ENCODE measurements at places on chromosomes 16 and 17. TPM values are rescaled to one million over a fixed set of nuclear protein-coding genes. Genes with fewer than 3 reads are reported as not detected.

DNA sequence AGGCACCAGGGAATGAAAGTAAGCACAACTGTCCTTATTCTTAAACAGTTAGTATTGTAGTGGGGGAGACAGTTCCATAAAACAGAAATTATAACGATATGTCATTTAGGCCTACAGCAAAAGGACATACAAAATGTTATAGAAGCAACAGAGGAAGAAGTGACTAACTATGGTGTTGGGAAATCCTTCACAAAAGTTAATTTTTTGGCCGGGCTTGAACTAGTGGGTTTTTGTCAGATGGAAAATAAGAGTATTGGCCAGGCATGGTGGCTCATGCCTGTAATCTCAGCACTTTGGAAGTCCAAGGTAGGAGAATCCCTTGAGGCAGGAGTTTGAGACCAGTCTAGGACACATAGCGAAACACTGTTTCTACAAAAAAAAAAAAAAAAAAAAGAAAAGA lies 127.8 kb downstream of the SSH2 start:
- no peak for DNase-seq

DNA sequence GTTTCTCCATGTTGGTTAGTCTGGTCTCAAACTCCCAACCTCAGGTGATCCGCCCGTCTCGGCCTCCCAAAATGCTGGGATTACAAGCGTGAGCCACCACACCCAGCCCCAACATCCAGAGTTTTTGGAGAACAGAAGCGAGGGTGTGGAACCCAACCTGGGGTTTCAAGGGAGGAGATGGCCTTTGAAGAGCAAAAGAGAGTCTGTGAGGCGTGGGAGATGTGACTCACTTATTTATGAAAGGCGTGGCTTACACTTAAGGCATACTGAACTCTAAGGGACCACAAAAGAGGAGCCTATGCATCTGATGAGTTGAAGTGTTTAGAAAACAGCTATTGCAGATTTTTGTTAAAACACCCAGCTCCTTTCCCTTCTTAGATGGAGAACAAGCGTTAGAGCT lies 18.9 kb downstream of the ARSG start:
- no peak for DNase-seq

Gene NPIPA2
- 0.75 TPM for total RNA-seq

Gene CCL14
- not detected for total RNA-seq

DNA sequence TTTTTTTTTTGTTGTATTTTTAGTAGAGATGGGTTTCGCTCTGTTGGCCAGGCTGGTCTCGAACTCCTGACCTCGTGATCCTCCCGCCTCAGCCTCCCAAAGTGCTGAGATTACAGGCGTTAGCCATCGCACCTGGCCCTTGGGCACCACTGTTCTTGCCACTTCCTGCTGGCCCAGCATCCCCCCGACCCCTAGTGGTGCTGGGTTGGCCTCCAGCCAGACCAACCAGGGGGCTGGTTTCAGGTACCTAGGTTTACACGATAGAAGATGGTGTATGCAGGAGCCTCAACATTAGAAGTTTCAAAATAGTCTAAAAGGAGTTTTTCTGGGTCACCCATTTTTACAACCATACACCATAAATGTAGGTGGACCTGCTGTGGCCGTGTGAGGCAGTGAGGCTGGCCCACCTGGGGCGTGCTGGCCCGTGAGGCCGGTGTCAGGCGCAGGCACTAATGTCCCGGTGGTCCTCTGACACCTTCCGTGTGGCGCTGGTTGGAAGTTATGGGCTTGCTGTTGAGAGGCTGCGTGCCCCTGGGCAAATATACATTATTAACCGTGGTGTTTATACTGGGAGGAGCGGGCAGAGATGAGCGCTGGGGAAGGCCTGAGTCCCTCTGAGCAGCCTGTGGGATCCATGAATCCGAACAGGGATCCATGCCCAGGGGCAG lies 43.5 kb downstream of the CFAP20 start:
- DNase-seq: no peak

Gene ITGAD
- total RNA-seq: not detected

- DNase-seq: no peak
Measured at GRCh38 chr17:16243385-16243784, 26.4 kb downstream of the PIGL start.

GRCh38 chr16:11256661-11257130 lies 692 bp upstream of the SOCS1 start:
- DNase-seq: peak; percentile 43

Gene CCL4
- not detected for total RNA-seq

- DNase-seq: no peak
Measured at GRCh38 chr16:12348733-12349704, 372.5 kb downstream of the SNX29 start.

GRCh38 chr16:56094231-56094630 lies 97.1 kb upstream of the GNAO1 start:
- no peak for DNase-seq

Gene VWA3A
- total RNA-seq: 0.04 TPM

GRCh38 chr17:77328823-77329740 lies 188.3 kb downstream of the SEC14L1 start:
- DNase-seq: no peak

- no peak for DNase-seq
Measured at GRCh38 chr16:22652463-22652845, 141.8 kb downstream of the NPIPB5 start.

Gene PMP22
- total RNA-seq: 4.6 TPM

Gene DEXI
- total RNA-seq: 45.1 TPM

Gene VAT1L
- total RNA-seq: not detected

GRCh38 chr17:32265192-32265923 lies at the start of gene RHBDL3:
Gene RHBDL3 (plus strand): TSS chr17:32265832. CDS start chr17:32266190, 358 bp downstream.
- DNase-seq: no peak

Gene NME3
- 24.8 TPM for total RNA-seq

GRCh38 chr16:3223913-3224515 lies 10.9 kb downstream of the ZNF200 start:
- peak; percentile 15 for DNase-seq

DNA sequence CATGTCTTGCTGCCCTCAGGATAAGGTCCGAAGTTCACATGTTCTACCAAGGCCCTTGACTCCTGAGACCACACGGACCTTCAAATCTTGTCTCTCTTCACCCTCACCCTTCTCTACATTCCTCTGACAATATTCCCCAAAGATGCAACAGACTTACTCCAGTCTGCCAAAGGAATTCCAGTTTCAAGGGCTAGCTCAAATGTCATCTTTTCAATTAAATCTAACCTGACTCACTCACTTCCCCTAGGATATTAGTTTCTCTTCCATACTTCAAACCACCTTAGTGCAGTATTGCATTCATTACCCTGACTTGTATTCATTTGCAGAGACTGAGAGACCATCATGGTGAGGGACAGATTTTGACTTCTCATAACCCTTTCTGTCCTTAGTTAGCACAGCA lies 59.6 kb upstream of the ADCY9 start:
- DNase-seq: no peak

DNA sequence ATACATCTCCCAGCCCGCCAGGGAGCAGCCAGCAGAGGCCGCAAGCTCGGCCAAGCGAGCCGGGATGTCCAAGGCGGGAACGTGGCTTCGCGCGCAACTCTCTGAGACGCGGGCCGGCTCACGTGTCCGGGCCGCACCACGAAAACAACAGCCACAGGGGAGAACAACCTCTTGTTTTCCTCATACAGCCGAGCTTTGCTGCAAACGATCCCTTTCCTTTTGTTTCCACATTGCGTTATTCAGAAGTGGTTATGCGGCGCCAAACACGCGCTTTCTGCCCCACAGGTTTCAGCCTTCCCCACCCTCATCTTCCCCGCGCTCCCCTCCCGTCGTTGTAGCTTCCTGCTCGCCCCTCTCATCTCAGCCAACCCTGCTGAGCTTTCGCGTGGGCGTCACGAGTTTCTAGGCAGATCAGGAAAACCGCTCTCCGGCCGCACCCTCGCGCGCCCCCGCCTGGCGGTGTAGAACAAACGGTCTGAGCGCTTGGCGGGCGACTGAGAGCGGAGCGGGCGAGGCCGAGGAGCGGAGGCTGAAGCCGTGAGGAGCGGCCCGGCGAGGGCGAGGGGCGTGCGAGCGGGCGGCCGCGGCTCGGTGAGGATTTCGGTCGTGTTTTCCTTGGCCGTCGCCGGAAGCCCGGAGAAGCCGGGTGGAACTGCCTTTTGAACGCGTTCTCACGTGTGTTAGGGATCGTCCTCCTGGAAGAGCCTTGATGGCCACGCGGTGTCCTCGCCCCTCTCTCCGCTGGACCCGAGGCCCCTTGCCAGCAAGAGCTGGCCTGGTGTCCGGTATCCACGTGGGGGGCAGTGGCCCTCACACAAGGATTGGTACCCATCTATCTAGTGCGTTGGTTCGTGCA lies 6.6 kb upstream of the SMARCD2 start:
- peak; percentile 78 for DNase-seq

Gene BRIP1
- 17.4 TPM for total RNA-seq

DNA sequence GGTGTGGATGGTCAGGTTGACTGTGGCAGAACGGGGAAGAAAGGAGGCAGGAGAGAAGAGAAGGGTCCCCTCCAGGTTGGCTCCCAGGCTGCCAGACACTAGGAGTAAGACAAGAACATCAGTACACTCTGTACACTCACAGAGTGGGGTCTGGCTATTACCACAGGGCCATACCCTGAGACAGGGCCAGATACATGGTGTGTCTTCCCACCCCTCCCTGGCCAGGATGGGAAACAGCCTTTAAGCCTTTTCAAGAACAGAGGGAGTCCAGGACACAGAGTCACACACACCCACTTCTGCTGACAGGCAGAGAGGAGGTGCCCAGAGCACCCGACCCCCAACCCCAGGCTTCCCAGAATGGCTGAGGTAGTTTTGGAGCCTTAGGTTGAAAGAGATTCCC lies 99.4 kb downstream of the LITAF start:
- DNase-seq: no peak

- DNase-seq: no peak
Measured at GRCh38 chr16:68379472-68380347, 68.6 kb downstream of the SMPD3 start.

- DNase-seq: no peak
Measured at GRCh38 chr16:28984619-28985135, at the start of gene LAT. Gene LAT (plus strand): TSS chr16:28985052. CDS start chr16:28985418, 366 bp downstream.

DNA sequence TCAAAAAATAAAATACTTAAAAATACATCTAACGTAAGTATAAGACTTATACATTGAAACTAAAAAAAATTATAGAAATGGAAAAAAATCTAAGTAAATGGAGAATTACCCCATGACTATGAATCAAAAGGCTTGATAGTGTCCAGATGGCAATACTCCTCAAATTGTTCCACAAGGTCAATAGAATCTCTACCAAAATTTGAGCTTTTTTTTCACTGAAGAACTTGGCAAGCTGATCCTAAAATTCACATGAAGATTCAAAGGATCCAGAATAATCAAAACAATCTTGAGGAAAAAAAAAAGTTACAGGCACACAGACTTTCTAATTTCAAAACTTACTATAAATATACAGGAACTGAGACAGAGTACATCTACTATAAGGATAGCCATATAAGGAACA lies 448.4 kb upstream of the CDH11 start:
- no peak for DNase-seq

GRCh38 chr17:66865151-66865550 lies 30.2 kb downstream of the CACNG5 start:
- no peak for DNase-seq

Gene SEZ6L2
- total RNA-seq: 2.6 TPM

DNA sequence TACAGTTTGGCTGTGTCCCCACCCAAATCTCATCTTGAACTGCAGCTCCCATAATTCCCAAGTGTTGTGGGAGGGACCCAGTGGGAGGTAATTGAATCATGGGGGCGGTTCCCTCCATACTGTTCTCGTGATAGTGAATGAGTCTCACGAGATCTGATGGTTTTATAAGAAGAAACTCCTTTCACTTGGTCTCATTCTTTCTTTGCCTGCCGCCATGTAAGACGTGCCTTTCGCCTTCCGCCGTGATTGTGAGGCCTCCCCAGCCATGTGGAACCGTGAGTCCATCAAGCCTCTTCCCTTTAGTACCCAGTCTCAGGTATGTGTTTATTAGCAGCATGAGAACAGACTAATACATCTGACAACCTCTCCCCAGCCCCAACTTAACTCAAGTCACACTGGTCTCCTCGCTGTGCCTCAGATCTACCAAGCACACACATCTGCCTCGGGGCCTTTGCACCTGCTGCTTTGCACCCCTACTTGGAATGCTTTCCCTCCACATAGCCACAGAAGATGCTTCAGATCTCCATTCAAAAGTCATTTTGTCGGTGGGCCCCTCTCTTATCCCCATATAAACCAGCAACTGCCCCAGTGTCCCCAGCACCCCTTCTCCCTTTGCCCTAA lies 74.4 kb downstream of the RPH3AL start:
- DNase-seq: no peak

DNA sequence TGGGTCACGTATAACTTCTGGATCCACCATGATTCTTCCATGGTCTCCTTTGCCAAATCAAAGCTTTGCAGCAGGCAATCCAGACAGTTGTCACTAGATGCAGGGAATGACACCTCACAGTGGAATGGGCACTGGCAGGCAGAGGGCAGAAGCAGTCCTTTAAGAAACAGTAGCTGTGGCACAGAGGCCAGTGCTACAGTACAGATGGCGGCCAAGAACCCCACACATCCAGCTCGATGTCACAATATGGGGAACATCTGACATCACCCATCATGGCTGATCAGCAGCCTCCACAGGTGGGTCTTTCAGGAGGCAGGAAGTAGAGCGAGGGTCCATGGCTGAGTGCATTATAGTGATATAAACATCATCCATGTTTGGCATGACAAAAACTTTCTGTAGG lies 18.8 kb upstream of the ERN1 start:
- no peak for DNase-seq

- no peak for DNase-seq
Measured at GRCh38 chr17:63524051-63524450, 893 bp downstream of the KCNH6 start.

Gene GUCY2D
- 0.49 TPM for total RNA-seq

GRCh38 chr16:71367241-71367976 lies 8.9 kb downstream of the CALB2 start:
- DNase-seq: no peak

Gene MMP28
- total RNA-seq: 4.5 TPM

GRCh38 chr16:489606-490005 lies 37.9 kb upstream of the CAPN15 start:
- DNase-seq: no peak

- no peak for DNase-seq
Measured at GRCh38 chr16:73543970-73544599, 496.2 kb upstream of the ZFHX3 start.

DNA sequence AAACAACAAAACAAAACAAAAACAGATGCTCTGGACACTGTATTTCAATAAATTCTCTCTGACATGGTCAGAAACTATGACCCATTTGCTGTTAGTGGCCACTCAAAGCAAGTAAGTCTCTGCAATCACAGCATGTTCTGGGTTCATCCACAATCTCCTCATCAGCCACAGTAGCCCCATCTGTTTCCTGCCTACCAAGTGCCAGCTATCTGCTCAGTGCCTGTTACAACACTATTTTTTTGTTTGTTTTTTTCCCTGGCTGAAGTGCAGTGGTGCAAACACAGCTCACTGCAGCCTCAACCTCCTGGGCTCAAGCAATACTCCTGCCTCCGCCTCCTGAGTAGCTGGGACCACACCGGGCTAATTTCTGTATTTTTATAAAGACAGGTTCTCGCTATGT lies 137.9 kb downstream of the SOX9 start:
- no peak for DNase-seq
